ENCODE measurements at places on chromosomes 2 and 18.

GRCh38 chr2:163028807-163029206, 190.2 kb upstream of the KCNH7 start:
- no peak for DNase-seq

GRCh38 chr18:3103576-3103975, 90.6 kb upstream of the LPIN2 start:
- peak; percentile 45 for DNase-seq

- DNase-seq: no peak
Observed at GRCh38 chr2:123696021-123696420, 329.1 kb upstream of the CNTNAP5 start.

- DNase-seq: no peak
Observed at GRCh38 chr18:63192885-63193349, 126.7 kb downstream of the BCL2 start.

DNA sequence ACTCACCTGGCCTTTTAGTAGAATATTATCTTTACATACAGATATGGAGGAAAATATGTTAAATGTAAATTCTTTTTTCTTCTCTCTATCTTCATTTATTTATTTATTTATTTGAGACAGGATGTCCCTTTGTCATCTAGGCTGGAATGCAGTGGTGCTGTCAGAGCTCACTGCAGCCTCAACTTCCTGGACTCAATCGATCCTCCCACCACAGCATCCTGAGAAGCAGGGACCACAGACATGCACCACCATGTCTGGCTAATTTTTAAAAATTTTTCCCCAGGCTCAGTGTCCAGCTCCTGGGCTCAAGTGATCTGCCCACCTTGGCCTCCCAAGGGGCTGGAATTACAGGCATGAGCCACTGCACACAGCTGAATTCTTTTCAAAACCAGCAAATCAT, 20.3 kb downstream of the KYNU start:
- no peak for DNase-seq

GRCh38 chr18:44062345-44062744, 618.3 kb upstream of the SETBP1 start:
- DNase-seq: no peak

- no peak for DNase-seq
Observed at GRCh38 chr2:126881591-126881990, 17.1 kb upstream of the TEX51 start.
